ENCODE measurements at places on chromosomes 12 and 14.

DNA sequence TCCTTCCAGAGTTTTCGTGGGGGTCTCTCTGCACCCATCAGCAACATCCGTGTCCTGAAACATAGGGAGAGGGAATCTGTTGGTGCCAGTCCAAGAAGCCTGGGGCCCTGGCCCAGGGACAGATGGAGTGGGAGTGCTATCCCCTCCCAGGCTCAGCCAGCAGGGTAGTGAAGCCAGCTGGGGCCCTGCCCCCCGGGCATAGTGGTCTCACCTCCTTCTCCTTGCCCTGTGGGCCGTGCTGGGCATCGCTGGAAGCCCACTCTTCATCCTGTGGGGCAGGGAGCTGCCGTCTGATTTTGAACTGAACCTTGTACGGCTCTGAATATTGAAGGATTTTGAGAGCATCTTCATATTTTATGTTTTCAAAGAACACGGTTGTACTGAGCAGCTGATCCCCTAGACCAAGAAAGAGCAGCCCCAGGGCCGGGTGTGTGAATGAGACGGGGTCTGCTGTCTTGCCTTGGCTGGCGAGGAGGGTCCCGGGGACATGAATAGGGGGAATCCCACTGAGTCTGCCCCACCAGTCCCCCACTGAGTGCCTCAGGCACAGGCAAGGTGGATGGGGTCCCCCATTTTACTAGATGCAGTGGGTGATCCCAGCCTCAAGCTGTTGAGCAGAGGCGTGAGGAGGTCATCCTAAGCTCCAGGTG lies 23.3 kb downstream of the AHNAK2 start:
- DNase-seq: no peak

GRCh38 chr14:28661171-28661772 lies 105.3 kb upstream of the FOXG1 start:
- DNase-seq: no peak

DNA sequence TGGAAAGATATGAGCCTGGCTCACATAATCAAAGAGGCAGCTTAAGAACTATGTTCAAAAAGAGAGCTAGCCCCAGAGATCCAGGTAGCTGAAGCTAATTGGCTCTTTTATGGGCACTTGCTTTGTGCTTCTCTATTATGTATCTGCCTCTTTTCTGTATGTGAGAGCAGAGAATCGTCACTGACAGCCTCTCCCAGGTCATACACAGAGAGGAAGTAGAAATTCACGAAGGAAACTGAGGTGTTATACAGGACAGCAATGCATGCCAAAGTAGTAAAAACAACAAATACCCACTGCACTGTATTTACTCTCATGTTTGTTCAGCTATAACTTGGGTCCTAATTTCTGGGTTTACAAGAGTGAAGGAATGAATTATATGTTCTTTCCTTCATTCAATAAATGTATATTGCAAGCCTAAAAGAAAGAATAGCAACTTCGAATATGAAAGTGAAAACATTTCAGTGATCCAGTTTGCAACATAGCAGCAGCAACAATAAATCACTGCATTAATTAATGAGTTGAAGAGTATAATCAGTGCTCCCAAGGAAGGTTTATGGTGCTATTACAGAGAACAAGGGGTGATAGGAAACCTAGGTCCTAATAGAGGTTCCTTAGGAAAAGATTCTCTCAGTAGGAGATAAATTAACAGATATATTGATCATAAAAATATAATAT lies 47.1 kb upstream of the ATXN7L3B start:
- DNase-seq: no peak

DNA sequence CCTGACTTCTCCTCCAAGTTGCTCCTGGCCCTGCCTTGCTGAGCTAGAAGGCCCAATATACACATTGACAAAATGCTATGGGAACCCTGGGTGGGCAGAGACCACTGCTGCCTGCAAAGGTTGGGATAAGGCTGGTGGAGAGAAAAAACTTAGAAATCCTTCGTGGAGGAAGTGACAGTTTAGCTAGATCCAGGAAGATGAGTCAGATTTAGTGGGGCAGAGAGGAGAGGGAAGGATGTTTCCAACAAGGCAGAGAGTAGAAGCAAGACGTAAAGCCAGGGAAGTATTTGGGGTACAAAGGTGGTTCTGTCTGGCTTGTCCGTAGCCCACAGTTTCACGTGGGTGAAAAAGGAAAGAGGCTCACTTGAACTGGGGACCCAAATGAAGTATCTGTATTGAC lies 69.0 kb upstream of the CLMN start:
- DNase-seq: no peak

GRCh38 chr12:107684990-107685359 lies 624 bp upstream of the PWP1 start:
- peak; percentile 7 for DNase-seq

DNA sequence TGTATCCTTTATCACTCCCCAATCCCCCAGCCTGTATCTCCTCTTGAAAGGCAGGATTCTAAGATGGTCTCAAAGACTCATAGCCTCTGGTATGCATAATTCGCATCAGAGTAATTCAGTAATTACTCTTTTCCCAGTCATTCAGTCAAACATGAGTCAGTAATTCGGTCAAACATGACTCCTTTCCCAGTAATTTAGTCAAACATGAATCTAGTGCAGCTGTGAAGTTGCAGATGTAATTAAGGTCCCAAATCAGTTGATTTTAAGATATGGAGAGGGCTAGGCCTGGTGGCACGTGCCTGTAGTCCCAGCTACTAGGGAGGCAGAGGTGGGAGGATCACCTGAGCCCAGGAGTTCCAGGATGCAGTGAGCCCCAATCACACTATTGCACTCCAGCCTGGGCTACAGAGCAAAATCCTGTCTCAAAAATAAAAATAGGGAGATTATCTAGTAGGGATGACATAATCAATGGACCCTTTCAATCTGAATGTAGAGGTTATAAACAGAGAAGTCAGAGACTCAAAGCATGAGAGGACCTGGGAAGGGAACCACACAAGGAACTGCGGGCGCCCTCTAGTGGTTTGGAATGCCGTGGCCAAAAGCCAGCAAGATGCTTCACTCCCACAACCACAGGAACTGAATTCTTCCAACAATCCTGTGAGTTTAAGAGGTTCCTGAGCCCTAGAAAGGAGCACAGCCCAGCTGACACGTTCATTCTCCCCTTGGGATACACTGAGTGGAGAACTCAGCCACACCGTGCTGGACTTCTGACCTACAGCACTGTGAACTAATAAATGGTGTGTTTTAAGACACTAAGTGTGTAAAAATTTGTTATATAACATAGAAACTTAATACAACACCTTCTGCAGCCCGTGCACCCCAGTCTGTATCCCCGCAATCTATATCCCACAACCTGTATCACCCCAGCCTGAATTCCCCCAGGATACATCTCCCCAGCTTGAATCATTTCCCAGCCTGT lies 14.3 kb upstream of the ARMH4 start:
- peak; percentile 77 for DNase-seq

DNA sequence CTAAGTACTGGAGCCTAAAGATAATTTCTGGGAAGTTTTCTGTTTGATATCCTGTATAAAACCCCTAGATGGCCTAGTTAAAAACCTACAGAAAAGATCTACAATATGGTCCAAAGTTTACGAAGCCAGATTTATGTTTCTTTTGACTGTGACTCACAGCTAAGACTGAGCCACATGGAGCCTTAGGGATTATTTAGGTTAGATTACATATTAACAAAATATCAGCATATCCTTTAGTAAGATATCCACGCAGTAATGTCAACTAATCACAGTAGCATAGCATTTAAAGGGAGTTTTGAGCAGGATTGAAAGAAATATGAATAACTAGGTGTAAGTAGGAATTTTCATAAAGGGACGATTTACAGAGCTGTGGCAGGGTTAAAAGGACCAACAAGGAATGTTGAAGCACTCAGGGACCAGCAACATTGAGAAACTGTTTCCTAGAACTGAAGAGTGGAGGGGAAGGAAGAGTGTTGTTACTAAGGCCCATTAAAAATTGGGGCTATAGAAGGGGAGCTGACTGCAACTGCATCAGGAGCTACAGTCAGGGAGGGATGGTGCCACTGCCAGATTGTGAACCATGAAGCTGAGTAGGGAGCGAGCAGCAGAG lies 155.5 kb downstream of the DACT1 start:
- no peak for DNase-seq

DNA sequence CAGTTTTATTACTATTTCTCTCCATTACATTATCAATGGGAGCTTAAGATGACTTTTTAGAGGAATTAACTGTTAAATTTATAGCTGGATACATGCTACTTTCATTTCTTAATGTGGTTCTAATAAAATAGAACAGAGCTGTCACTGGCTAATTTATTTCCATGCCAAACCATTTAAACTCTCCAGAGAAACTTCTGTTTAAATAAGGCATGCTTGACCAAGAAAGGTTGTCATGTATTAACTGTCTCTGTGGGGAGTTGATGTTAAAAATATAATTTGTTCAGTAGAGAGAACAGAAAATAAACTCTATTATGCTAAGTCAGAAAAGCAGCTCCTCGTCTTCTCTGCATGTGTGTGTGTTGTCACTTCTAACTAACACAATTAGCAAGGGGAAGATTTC lies 447.4 kb downstream of the SLC16A7 start:
- DNase-seq: no peak

DNA sequence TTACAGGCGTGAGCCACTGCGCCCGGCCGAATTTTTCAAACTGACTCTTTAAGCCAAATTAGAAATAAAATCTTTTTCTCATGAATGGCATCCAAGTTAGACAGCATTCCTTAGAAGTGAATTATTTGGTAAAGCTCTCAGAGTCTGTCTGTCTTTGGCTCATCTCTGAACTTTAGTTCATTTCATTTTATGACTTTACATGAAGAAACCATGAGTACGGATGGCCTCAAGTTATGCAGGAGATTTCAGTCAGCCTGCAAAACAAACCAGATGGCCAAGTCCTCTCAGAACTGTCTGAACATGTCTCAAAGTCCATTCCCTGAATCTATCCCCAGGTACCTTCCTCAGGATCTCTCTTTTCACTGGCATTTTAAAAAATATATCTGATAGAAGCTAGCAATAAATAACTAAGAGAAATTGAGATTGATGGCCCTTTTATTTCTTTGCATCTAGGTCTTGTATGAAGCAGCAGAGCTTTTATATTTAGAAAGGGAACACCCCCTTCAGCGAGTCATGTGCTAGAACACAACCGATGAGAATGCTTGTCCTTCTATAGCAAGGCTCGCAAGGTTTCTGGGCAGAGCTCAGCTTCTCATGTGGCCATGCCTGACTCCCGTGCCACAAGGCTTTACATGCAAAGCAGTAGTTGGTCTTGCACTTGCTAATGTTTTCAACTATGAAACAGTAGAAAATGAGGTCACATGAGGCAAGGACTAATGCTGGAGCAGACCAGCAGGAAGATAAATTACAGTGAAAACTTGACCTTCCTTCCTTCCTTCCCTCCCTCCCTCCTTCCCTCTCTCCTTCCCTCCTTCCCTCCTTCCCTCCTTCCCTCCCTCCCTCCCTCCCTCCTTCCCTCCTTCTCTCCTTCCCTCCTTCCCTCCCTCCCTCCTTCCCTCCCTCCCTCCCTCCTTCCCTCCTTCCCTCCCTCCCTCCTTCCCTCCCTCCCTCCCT lies 125.0 kb downstream of the AKAP6 start:
- no peak for DNase-seq

- no peak for DNase-seq
Measured at GRCh38 chr12:52204931-52205505, 13.2 kb upstream of the KRT80 start.

DNA sequence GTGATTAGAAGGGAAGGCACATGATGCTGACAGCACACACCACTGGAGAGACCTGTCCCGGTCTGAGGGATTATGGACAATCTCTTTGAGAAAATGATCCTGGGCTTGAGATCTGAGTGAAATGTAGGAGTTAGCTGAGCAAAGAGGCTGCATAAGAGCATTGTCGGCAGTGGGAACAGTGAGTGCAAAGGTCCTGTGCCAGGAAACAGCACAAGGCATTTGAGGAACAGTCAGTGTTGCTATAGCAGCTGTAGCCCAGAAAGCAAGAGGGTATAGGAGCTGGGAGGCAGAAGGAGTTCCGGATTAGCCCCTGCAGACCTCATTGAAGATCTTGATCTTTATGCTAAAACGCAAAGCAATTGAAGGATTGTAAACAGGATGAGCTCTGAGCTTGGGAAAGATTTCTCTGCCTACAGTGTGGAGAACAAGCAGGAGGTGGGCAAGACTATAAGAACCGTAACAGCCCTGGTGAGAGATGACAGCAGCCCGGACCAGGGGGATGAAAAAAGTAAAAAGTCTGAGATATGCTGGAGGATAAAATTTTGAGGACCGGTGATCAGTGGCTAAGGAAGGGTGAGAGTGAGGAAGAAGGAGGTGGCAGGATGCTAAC lies 28.5 kb downstream of the CFL2 start:
- DNase-seq: no peak

GRCh38 chr12:54417712-54418440 lies 1.2 kb downstream of the ITGA5 start:
- DNase-seq: peak; percentile 31

GRCh38 chr14:55851961-55852360 lies 266.2 kb upstream of the PELI2 start:
- no peak for DNase-seq

GRCh38 chr14:63860146-63860545 lies 7.3 kb downstream of the SYNE2 start:
- DNase-seq: no peak

DNA sequence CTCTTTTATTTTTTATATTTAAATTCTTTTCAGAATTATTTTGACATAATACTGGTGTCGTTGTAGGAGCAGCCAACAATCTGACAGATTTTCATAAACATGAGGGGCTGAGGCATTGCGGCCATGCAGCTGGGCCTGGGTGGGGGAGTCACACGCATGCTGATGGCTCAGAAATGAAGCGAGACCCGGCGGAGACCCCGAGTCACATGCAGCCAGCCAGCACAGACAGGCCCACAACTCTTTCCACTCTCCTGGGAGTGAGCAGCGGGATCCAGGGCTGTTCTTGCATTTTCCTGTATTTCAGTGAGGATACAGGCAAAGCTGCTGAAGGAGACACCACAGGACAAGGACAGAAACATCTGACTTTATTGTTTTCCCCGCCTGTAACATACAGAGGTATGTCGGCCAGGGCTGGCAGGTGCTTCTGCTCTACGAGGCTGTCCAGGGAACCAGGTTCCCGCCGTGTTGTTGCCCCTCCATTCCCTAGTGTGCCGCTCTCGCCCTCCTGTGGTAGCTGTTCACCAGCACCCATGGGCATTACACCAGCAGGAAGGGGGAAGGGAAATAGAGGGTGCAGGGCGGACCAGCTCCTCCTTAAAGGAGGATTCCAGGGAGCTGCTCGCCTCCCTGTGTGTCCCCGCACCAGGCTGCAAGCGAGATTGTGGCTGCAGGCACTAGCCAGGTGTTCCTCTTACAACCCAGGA lies 30.5 kb downstream of the FZD10 start:
- no peak for DNase-seq

DNA sequence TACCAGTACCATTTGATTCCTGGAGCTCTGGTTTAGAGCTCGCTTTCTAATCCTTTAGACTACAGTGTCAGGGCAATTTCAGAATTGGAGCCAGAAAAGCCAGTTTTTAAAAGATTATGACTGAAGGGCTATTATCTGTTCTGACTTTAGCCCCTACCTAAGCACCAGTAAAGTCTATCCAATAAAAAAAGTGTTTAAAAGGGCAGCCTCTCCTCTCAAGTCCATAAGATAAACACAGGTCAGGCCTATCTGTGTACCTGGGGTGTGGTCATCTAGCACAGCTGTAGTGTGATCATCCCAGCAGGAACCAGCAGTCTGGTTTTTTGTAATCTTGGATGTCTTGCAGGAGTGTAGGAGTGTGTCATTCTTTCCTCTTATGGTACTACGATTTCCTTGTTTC lies 6.6 kb downstream of the APPL2 start:
- DNase-seq: no peak

GRCh38 chr12:106985479-106985878 lies 1.5 kb downstream of the MTERF2 start:
- DNase-seq: no peak
